ENCODE measurements at places on chromosomes 1 and 21.

DNA sequence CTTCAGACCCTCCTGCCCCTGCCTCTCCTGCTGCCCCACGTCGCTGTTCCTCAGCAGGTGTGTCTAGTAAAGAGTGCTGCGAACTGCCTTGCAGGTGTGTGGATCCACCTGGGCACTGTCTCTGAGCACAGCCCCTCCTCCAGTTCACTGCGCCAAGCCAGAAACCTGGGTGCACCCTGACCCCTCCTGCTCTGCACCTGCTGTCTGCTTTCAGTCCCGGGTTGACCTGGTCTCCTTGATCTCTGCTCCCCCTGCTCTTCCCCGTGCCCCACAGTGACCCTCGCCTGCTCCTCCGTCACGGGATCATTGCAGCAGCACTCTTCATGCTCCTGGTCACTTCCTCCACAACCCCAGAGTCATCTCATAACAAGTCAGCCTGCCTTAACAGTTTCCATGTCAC lies 6.5 kb downstream of the A3GALT2 start:
- no peaks in the 10 kb centered on the region for H3K4me1 ChIP-seq
- no peak overlapping the region for H3K4me3 ChIP-seq
- H3K27me3 ChIP-seq = no peaks in the 10 kb centered on the region
- no peak overlapping the region for H3K27ac ChIP-seq
- H3K36me3 ChIP-seq = no peaks in the 10 kb centered on the region

DNA sequence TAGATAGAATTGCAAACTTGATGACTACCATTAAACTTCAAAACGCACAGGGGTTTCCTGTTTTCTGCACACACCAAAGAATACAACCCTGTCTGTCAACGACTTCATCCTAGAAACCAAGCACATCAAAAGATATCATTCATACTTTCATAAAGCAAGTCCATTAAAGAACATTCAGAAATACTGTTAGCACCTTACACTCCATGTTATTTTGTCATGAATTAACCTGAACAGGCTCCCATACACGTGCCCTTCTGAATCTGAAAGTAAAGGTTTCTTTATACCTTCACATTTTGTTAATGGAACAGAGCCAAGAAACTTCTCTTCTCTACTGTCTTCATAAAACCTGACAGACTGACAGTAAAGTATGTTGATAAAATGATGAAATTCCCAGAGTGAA lies 46.1 kb downstream of the PUM1 start:
- H3K27me3 ChIP-seq = no peaks in the 10 kb centered on the region
- peaks cover 1% of the 10 kb centered on the region for H3K36me3 ChIP-seq
- no peak overlapping the region for H3K27ac ChIP-seq
- H3K4me1 ChIP-seq = peaks cover 9% of the 10 kb centered on the region
- no peak overlapping the region for H3K4me3 ChIP-seq

DNA sequence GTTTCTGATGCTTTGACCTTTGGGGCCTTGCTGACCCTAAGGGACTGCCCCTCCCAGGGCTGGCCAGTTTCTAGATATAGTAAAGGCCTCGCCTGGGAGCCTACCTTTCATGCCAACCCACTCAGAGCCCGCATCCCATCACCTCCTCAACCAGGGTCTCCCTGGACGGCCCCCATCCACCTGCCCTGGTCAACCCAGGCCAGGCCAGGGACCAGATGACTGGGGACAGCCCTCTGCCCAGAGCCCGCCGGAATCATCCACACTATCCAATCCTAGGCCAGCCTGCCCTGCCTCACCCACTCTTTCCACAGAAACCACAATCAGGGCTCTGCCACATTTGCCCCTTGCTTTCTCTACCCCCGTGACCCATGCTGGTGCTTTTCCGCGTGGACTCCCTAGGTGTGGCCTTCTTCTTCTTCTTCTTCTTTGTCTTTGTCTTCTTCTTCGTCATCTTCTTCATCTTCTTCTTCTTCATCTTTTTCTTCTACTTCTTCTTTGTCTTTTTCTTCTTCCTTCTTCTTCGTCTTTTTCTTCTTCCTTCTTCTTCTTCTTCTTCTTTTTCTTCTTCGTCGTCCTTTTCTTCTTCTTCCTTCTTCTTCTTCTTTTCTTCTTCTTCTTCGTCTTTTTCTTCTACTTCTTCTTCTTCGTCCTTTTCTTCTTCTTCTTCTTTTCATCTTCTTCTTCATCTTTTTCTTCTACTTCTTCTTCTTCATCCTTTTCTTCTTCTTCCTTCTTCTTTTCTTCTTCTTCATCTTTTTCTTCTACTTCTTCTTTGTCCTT lies 11.5 kb upstream of the H6PD start:
- H3K4me3 ChIP-seq = no peak overlapping the region
- no peak for DNase-seq
- no peaks in the 10 kb centered on the region for H3K36me3 ChIP-seq
- H3K4me1 ChIP-seq = no peaks in the 10 kb centered on the region
- no peak overlapping the region for H3K27ac ChIP-seq

DNA sequence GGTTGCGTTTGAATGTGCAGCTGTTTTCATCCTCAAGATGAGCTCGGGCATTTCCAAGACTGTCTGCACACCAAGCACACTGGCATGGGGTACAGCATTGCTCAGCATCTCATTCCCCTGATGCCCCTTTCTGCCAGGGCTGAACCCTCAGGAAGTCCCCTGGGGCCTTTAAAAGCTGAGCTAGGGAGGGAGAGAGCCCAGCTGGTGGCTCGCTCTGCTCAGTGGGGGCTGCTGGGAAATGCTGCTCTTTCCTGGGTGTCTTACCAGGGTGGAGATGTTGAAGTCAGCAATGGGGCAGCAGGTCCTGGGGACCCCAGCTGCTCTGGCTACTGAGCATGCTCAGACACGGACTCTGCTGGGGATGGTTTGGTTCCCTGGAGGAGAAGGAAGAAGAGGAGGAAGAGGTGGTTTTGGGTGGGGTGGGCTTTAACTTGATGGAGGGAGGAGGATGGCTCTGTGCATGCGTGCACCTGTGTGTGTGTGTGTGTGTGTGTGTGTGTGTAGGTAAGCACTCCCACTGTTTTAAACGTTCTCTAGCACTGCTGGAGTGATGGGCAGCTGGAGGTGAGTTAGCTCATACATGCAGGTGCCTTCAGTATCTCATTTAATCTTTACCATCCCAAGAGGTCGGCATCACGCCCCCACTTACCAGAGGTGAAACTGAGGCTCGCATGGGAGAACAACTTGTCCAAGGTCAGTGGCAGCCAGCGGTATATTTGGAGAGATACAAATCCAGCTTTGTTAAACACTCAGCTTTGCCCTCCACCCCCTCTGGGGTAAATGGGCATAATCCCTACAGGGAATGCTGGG lies 40.9 kb downstream of the ACTL8 start:
- no peaks in the 10 kb centered on the region for H3K36me3 ChIP-seq
- H3K4me1 ChIP-seq = no peaks in the 10 kb centered on the region

DNA sequence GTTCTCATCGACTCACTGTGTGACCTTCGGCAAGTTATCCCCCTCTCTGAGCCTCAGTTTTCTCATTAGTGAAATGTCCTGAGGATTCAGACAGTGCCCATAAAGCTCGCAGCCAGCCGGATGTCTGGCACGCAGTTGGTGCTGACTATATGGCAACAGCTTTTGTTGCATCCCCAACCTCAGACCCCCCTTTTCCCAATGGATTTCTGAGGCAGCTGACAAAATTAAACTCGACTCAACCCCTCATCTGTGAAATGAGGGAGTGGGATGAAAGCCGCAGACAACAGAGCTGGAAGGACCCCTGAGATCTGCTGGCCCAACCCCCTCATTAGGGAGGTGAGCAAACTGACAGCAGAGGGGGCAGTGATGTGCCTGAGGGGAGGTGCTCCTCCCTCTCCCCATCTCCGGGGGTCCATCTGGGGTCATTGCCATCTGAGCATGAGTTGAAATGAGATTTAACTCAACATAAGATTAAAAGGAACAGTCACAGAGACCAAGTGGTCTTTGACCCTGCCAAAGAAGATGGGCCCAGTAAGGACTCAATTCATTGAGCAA lies 40.4 kb downstream of the NKAIN1 start:
- no peaks in the 10 kb centered on the region for H3K4me1 ChIP-seq
- no peaks in the 10 kb centered on the region for H3K27me3 ChIP-seq
- no peak overlapping the region for H3K27ac ChIP-seq
- H3K4me3 ChIP-seq = no peak overlapping the region

DNA sequence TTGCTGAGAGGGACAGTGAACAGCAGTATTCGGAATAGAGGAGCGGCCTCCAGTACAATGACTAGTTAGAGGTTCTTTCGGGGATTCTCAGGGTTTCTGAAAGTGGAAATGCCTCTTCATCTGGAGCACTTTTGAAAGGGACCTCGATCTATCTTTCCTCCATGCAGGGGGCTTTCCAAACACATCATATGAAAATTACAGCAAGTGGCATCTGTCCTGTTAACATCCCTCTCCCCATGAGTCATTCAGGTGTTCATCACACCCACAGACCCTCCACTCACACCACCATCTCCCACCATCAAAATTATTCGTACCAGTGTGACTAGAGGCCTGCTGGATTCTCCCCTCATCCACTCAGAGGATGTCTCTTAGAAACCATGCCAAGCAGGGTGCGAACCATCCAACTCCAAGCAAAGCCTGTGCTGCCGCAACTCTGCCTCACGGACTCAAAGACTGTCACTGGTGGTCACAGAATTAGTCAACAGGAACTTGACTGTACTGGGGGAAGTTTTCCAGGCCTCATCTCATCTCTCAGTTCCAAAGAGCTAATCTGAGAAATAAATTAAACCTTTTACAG lies 211.1 kb downstream of the MRPL39 start:
- no peaks in the 10 kb centered on the region for H3K36me3 ChIP-seq
- no peak overlapping the region for H3K27ac ChIP-seq
- no peaks in the 10 kb centered on the region for H3K4me1 ChIP-seq
- no peak overlapping the region for H3K4me3 ChIP-seq
- no peak for DNase-seq

GRCh38 chr1:69455718-69456117 lies 112.0 kb upstream of the LRRC7 start:
- H3K36me3 ChIP-seq = no peaks in the 10 kb centered on the region
- no peak for DNase-seq
- no peak overlapping the region for H3K27ac ChIP-seq
- H3K27me3 ChIP-seq = no peaks in the 10 kb centered on the region

DNA sequence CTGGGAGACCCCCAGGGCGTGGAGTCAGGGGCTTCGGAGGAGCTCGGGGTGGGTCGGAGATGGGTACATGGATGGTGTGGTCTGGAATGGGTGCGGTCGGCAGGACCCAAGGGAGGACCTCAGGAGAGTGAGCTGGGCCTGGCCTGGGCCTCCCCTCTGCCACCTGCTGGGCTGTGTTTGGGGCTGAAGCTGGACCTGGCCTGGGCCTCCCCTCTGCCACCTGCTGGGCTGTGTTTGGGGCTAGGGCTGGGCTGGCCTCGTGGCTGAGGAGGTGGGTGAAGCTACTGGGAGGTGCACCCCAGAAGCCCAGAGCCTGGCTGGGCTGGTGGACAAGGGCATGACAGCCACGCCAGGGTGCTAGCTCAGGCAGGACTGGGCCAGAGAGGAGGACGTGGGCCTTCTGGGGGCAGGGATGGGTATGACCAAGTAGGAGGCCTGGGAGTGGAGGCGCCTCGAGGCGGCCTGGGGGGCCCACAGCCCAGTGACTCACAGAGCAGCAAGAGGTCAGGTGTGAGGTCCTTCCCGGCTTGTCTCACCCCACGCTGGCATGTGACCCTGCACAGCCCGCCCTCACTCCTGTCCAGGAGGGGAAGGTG lies 14.5 kb downstream of the SAMD11 start:
- H3K27me3 ChIP-seq = no peaks in the 10 kb centered on the region
- no peak for DNase-seq
- no peak overlapping the region for H3K27ac ChIP-seq
- H3K4me3 ChIP-seq = no peak overlapping the region

DNA sequence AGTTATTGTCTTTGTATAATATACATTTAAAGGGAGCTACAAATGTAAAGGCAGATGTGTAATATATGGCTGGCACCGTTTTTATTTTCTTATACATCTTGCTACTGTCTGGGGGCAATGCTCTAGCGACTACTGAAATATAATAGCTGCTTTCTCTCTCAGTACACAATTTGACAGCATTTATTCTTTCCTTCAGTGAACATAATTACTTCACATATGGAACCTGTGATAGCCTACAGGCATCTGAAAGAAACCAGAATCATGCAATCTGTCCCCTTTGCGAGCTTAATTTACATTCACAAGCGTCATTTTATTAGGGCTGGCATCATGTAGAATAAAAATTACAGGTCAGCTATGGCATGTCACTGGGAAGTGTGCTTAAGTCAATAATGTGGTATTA lies 557.5 kb upstream of the PTBP2 start:
- no peaks in the 10 kb centered on the region for H3K27me3 ChIP-seq
- DNase-seq = no peak
- H3K27ac ChIP-seq = no peak overlapping the region
- H3K4me3 ChIP-seq = no peak overlapping the region
- no peaks in the 10 kb centered on the region for H3K4me1 ChIP-seq

DNA sequence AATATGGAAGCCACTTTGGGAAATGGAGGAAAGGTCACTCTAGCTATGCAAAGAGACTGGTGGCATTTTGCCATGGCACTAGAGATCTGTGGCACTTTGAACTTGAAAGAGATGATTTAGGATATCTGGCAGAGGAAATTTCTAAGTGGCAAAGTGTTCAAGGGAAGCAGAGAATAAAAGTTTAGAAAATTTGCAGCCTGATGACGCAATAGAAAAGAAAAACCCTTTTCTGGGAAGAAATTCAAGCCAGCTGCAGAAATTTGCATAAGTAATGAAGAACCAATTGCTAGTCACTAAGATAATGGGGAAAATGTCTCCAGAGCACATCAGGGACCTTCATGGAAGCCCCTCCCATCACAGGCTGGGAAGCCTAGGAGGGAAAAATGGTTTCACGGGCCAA lies 191.1 kb upstream of the B3GALT2 start:
- DNase-seq = no peak
- H3K36me3 ChIP-seq = no peaks in the 10 kb centered on the region
- no peaks in the 10 kb centered on the region for H3K4me1 ChIP-seq
- no peak overlapping the region for H3K27ac ChIP-seq
- no peak overlapping the region for H3K4me3 ChIP-seq

- no peaks in the 10 kb centered on the region for H3K27me3 ChIP-seq
- H3K4me3 ChIP-seq = no peak overlapping the region
- no peak overlapping the region for H3K27ac ChIP-seq
- no peak for DNase-seq
- no peaks in the 10 kb centered on the region for H3K4me1 ChIP-seq
- H3K36me3 ChIP-seq = no peaks in the 10 kb centered on the region
Observed at GRCh38 chr1:180652792-180653191, 21.0 kb downstream of the XPR1 start.

DNA sequence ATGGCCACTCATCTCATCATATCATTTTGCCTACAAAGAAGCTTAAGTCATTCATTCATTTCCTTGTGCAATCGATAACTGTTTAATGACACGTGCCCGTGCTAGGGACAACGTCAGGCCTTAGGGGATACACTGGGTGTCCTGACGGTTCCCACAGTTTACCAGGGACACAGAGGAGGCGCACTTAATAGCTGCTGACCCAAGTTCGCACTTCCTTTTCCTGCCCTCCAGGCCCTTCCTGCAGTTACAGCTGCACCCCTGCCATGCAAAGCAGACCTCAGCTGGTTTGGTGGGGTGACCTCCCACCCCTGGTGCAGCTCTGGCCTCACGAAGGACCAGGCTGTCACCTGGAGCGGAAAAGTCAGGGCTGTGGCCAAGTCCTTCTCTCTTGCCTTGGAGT lies 4.2 kb downstream of the SPATA21 start:
- H3K27ac ChIP-seq = no peak overlapping the region
- H3K4me3 ChIP-seq = no peak overlapping the region
- DNase-seq = no peak

GRCh38 chr1:83970802-83971201 lies 28.1 kb downstream of the TTLL7 start:
- peak overlapping the region; percentile 78 for H3K27ac ChIP-seq
- H3K27me3 ChIP-seq = no peaks in the 10 kb centered on the region
- H3K4me3 ChIP-seq = no peak overlapping the region
- peaks cover 4% of the 10 kb centered on the region for H3K4me1 ChIP-seq

Measured in aorta (tissue), 5 donors.